Gastroesophageal sphincter (tissue), 4 donors: ENCODE measurements at places on chromosomes 16 and 17. TPM values are rescaled to one million over a fixed set of nuclear protein-coding genes. Genes with fewer than 3 reads are reported as not detected.

TBC1D3E gene
- total RNA-seq: not detected

DNA sequence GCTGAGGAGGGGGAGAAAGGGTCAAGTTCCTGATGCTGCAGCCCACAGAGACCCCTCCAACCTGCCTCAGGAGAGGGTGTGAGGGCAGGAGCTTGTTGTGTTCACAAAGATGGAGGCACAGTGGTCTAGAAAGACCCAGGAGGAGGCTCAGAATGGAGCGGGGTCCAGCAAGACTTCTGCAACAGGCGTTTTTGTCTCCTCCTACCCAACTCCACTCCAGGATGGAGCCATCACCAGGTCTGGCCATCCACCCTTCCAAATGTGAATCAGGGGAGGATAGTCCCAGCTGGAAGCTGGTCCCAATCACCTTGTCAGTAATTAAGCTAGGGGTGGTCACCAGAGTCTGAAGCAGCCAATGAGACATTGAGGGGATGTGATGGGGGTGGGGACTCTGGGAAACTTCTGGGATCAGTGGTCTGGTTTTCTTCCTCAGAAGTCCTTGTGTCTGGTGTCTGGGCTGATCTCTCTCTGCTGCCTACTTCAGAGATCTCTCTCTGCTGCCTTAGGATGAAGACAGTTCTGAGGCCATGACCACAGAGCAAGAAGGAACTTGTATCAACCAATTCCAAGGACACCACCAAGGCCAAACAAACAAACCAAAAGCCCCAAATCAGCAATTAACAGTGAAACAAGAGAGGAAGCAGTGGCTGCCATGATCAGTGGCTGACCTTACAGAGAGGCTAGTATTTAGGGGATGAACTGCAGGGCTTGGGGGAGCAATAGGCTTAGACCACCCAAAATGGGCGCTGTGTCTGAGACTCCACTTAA lies 14.5 kb downstream of the CD300LB start:
- no peaks in the 10 kb centered on the region for H3K4me1 ChIP-seq
- no peaks in the 10 kb centered on the region for H3K36me3 ChIP-seq
- H3K4me3 ChIP-seq: no peak overlapping the region
- H3K27ac ChIP-seq: no peak overlapping the region
- peaks cover 26% of the 10 kb centered on the region for H3K27me3 ChIP-seq

GRCh38 chr17:66354472-66354871 lies 52.1 kb downstream of the PRKCA start:
- H3K4me3 ChIP-seq: no peak overlapping the region
- H3K27ac ChIP-seq: no peak overlapping the region
- H3K4me1 ChIP-seq: peaks cover 35% of the 10 kb centered on the region
- no peaks in the 10 kb centered on the region for H3K36me3 ChIP-seq
- no peaks in the 10 kb centered on the region for H3K27me3 ChIP-seq

GRCh38 chr17:68175416-68175815 lies 72.4 kb upstream of the AMZ2 start:
- no peak overlapping the region for H3K4me3 ChIP-seq
- H3K4me1 ChIP-seq: no peaks in the 10 kb centered on the region
- H3K27ac ChIP-seq: no peak overlapping the region
- H3K36me3 ChIP-seq: peaks cover 10% of the 10 kb centered on the region

- H3K4me3 ChIP-seq: no peak overlapping the region
- no peak overlapping the region for H3K27ac ChIP-seq
- no peaks in the 10 kb centered on the region for H3K36me3 ChIP-seq
- no peaks in the 10 kb centered on the region for H3K4me1 ChIP-seq
- no peaks in the 10 kb centered on the region for H3K27me3 ChIP-seq
Measured at GRCh38 chr17:56108811-56109284, 44.4 kb upstream of the ANKFN1 start.

- no peak overlapping the region for H3K27ac ChIP-seq
- H3K4me3 ChIP-seq: no peak overlapping the region
Measured at GRCh38 chr17:48611681-48612455, 1.1 kb upstream of the HOXB7 start.

KRTAP4-3 gene
- not detected for total RNA-seq

DNA sequence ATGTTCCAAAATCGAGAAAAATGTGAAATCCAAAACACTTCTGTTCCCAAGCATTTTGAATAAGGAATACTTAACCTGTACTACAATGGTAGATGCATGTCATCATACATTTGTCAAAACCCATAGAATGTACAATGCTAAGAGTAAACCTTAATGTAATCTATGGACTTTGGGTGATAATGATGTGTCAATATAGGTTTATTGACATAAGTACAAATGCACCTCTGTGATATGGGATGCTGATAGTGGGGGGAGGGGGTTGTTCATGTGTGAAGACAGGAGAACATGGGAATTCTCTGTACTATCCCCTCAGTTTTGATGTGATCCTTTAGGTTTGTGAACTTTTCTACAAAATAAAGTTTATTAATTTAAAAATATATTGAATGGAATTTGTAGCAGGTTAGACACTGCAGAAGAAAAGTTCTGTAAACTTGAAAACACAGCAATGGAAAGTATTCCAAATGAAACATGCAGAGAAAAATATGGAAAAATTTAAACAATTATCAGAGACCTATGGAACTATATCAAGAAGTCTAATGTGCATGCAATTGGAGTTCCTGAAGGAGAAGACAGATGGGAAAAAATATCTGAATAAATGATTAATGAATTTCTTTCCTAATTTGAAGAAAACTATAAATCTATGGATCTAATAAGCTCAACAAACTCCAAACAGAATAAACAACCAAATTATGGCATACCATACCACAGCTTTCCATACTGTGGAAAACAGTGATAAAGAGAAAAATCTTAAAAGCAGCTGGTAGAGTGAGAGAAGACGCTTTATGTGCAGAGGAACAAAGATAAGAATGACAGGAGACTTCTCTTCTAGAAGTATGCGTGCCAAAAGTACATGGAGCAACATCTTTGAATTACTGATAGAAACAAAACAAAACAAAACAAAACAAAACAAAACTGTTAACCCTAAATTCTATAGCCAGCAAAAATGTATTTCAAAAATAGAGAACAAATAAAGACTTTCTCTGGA lies 34.7 kb upstream of the MSI2 start:
- ATAC-seq: no peak
- H3K27ac ChIP-seq: no peak overlapping the region

DNA sequence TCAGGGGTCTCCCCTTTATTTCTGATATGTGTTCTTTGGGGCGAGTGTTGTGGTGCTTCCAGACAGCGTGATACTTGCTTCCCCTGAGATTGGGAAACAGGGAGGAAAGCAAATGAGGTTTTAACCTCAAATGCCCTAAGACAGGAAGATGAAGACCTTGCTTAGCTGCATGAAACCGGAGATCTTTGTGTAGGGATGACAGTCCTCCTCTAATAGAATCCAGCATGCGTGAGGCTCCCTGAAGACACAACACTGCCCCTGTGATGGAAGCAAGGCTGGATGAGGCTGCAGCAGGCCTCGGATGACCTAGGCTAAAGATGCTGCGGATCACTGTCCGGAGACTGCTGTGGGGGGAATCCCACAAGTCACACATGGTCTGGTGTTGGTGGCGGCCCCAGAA lies 491.0 kb downstream of the CDH13 start:
- H3K36me3 ChIP-seq: no peaks in the 10 kb centered on the region
- peaks cover 6% of the 10 kb centered on the region for H3K27me3 ChIP-seq
- no peak overlapping the region for H3K27ac ChIP-seq
- no peaks in the 10 kb centered on the region for H3K4me1 ChIP-seq
- ATAC-seq: no peak

- H3K36me3 ChIP-seq: peaks cover 55% of the 10 kb centered on the region
- ATAC-seq: no peak
- H3K27me3 ChIP-seq: no peaks in the 10 kb centered on the region
- H3K27ac ChIP-seq: no peak overlapping the region
- no peak overlapping the region for H3K4me3 ChIP-seq
- no peaks in the 10 kb centered on the region for H3K4me1 ChIP-seq
Measured at GRCh38 chr17:58318065-58318481, 10.5 kb downstream of the TSPOAP1 start.

PRRT2 gene
- 6.5 TPM for total RNA-seq

DNA sequence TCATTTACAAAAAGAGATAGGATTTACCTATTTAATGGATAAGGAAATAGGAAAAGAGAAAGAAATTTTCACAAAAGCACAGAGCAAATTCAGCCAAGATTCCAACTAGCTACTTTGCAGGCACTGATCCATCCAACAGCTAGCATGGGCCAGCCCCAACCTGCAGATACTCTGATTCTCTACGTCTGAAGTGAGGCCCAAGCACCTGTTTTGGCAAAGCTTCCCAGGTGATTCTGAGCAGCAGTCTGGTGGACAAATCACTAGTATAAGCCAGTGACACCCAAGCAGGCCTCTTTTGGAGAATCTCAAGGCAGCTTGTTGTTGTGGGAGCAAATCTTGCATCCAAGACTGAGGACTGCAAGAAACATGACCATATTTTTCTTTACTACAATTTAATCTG lies 20.9 kb upstream of the CALB2 start:
- peaks cover 22% of the 10 kb centered on the region for H3K27me3 ChIP-seq
- no peaks in the 10 kb centered on the region for H3K4me1 ChIP-seq
- no peak overlapping the region for H3K27ac ChIP-seq
- no peak overlapping the region for H3K4me3 ChIP-seq

- ATAC-seq: no peak
- no peaks in the 10 kb centered on the region for H3K36me3 ChIP-seq
- H3K4me1 ChIP-seq: peaks cover 7% of the 10 kb centered on the region
- no peak overlapping the region for H3K4me3 ChIP-seq
Measured at GRCh38 chr16:56549744-56550385, 15.0 kb upstream of the MT4 start.

GRCh38 chr16:19223235-19224170 lies 55.5 kb downstream of the SYT17 start:
- no peaks in the 10 kb centered on the region for H3K4me1 ChIP-seq
- no peaks in the 10 kb centered on the region for H3K27me3 ChIP-seq
- no peak overlapping the region for H3K27ac ChIP-seq
- H3K36me3 ChIP-seq: no peaks in the 10 kb centered on the region

GRCh38 chr16:27107185-27107592 lies 40.5 kb downstream of the C16orf82 start:
- no peak for ATAC-seq
- H3K4me1 ChIP-seq: no peaks in the 10 kb centered on the region
- no peaks in the 10 kb centered on the region for H3K36me3 ChIP-seq
- no peak overlapping the region for H3K4me3 ChIP-seq
- peaks cover 7% of the 10 kb centered on the region for H3K27me3 ChIP-seq

GRCh38 chr17:34354637-34355036 lies 1.6 kb upstream of the CCL13 start:
- H3K27ac ChIP-seq: no peak overlapping the region
- no peaks in the 10 kb centered on the region for H3K27me3 ChIP-seq
- no peaks in the 10 kb centered on the region for H3K36me3 ChIP-seq
- H3K4me1 ChIP-seq: no peaks in the 10 kb centered on the region
- no peak for ATAC-seq

DNA sequence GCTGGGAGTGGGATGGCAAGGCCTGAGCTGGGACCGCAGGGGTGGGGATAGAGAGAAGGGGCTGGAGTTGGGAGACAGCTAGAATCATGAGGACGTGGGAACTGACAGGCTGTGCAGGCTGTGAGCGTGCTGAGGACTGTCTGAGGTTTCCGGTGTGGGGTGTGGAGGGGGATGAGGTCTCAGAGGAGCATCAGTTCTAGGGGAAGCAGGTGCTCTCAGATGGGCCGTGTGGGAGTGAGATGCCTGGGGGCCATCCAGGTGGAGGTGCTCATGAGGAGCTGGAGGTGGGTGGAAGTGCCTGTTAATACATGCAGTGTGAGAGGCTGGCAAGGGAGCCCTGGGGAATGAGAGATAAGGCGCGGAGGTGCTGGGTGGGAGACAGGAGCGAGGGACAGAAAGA lies 27.2 kb downstream of the HASPIN start:
- H3K27ac ChIP-seq: no peak overlapping the region
- no peak overlapping the region for H3K4me3 ChIP-seq
- no peaks in the 10 kb centered on the region for H3K4me1 ChIP-seq

TBC1D26 gene
- 0.93 TPM for total RNA-seq

ABCA8 gene
- 54.4 TPM for total RNA-seq

SLC47A2 gene
- total RNA-seq: not detected

GRCh38 chr17:6427279-6427781 lies 7.6 kb downstream of the AIPL1 start:
- H3K27ac ChIP-seq: no peak overlapping the region
- H3K4me3 ChIP-seq: no peak overlapping the region
- H3K36me3 ChIP-seq: no peaks in the 10 kb centered on the region
- H3K4me1 ChIP-seq: no peaks in the 10 kb centered on the region
- no peak for ATAC-seq

CNGB1 gene
- total RNA-seq: 0.15 TPM

- H3K27me3 ChIP-seq: no peaks in the 10 kb centered on the region
- no peak overlapping the region for H3K27ac ChIP-seq
- ATAC-seq: no peak
- H3K36me3 ChIP-seq: no peaks in the 10 kb centered on the region
Measured at GRCh38 chr17:82869536-82869935, 29.7 kb upstream of the ZNF750 start.

DNA sequence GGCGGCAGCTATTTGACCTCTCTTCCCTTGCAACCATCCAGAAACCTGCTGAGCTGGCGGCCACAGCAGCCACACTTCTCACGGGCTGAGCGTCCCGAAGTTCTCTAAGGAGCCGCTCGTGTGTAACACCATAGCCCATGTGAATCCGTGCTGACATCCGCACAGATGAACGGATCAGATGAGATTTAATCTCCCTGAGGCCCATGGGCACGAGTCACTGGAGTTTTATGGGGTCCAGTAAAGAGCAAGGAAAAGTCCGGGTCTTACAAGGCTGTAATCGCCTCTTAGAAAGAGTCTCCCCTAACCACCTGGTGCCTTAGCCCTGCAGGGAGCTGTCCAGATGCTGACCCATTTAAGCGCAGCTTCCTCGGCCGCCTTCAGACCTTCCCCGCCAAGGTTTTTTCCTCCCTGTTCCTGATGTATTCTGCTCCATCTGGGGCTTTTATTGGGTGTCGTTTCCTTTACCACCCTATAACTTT lies 5.5 kb upstream of the CACNG5 start:
- no peaks in the 10 kb centered on the region for H3K36me3 ChIP-seq
- peaks cover 64% of the 10 kb centered on the region for H3K27me3 ChIP-seq
- H3K27ac ChIP-seq: no peak overlapping the region

GRCh38 chr16:11262915-11263314 lies 6.2 kb downstream of the TNP2 start:
- no peak overlapping the region for H3K4me3 ChIP-seq
- H3K27me3 ChIP-seq: no peaks in the 10 kb centered on the region
- H3K36me3 ChIP-seq: no peaks in the 10 kb centered on the region
- no peak overlapping the region for H3K27ac ChIP-seq
- no peak for ATAC-seq

- H3K4me3 ChIP-seq: no peak overlapping the region
- no peaks in the 10 kb centered on the region for H3K4me1 ChIP-seq
- ATAC-seq: no peak
- H3K27ac ChIP-seq: no peak overlapping the region
- H3K36me3 ChIP-seq: no peaks in the 10 kb centered on the region
Measured at GRCh38 chr17:45775148-45775547, 9.0 kb upstream of the CRHR1 start.
